ENCODE measurements at places on chromosomes 16 and 17.

DNA sequence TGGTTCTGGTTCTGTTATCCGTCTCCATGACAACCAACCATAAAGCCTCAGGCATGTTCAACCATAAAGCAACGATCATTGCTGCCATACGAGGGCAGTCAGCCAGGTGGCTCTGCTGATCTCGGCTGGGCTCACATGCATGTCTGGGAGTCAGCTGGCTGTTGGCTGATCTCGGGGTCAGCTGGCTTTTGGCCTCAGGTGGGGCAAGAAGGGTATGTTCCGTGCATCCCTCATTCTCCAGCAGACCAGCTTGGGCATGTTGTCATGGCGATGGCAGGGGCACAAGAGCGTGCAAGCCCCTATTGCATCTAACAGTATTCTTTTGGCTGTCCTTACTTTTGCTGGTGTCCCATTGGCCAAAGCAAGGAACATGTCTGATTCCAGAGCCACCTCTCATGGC lies 86.2 kb downstream of the ABCC6 start:
- no peak for DNase-seq

GRCh38 chr16:85363881-85364280 lies 249.2 kb upstream of the GSE1 start:
- DNase-seq: no peak

GRCh38 chr16:47939680-47940079 lies 216.1 kb downstream of the ABCC12 start:
- no peak for DNase-seq

GRCh38 chr16:67888331-67888730 lies 3.6 kb downstream of the NRN1L start:
- DNase-seq: no peak

DNA sequence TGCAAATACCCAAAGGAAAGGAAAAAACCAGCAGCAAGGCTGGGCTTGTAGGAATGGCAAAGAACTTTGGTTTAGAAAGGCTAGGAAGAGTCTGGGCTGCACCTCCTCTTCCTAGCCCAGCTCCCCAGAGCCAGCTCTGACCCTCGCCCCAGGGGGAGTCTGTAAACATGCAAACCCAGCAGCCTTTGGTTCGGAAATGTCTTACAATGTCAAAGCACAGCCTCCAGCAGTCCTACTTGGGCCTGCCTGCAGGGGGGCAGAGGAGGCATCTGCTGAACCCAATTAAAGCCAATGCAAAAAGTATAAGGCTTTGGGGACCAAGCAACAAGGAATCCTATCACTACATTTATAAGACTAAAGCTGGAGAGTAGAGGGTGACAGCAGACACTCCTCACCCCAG lies 5.0 kb upstream of the FTSJ3 start:
- DNase-seq: no peak

DNA sequence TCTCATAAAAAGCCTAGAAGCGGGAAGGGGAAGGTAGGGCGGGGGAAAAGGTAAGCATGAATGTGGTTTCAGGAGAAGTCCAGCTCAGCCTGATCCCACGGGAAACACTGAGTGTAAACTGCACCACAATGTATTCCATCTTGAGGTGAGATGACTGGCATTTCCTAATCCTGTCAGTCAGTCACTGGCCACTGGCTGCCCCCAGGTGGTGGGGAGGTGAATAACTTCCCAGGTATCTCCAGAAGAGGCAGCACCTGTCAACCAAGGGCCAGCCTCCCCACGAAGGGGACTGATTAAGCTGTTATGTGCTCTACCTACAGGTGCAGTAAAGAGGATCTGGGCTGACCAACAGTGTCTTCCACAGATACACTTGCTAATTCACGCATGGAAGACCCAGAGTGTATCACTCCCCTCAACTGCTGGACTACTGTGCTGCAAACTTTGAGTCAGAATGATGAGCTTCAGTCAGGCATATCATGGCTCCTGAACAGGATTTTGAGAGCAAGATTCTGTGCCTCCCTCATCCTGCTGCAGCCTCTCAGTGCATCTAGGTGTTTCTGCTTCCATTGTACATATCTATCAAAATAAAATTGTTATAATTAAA lies 108.5 kb upstream of the CCL2 start:
- DNase-seq: peak; percentile 42

DNA sequence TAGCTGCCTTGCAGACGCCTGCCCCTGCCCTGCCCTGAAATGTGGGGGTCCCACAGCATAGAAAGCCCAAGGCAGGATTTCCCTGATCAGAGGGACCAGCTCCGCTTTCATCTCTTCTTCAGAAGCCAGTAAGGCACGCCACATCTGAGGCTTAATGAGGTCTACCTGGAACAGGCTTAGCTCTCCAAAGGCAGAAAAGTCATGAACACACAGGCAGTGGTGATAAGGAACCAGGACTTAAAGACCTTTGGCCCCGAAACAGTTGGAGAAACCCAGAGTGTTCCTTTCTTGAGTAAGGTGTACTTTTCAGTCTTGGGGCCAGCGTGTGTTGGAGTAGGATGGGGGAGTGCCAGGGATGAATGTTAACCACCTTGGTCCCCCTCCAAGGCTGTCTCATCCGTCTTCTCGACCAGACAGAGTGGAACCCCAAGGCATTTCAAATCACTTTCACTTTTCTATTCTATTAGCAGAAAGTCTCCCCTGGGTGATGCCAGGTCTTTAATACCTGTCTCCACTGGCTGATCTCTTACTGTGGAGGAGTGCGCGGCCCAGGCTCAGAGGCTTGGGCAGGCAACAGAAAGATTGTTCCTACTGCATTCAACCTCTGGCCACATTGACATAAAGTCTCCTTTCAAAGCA lies 43.9 kb downstream of the TMEM186 start:
- DNase-seq: no peak

DNA sequence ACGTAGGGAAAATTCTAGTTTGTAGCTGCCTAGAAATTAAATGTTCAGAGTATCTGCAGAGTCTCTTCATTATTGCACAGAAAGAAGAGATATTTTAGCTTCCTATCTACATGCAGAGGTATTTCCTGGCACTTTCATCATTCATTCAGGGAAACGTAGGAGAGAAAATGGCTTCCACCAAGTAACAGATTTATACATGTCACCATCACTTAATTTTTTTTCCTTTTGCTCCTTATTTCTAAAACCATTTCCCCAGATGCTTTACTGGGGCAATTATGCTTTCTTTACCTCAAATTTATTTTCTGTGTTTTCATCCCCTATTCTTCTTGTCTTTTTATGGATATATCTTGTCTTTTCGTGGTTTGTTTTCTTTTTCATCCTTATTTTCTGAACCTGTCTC lies 18.5 kb downstream of the ATP6V0A1 start:
- no peak for DNase-seq

GRCh38 chr16:89393738-89394406 lies 96.5 kb downstream of the ANKRD11 start:
- no peak for DNase-seq

- DNase-seq: no peak
Measured at GRCh38 chr17:77527409-77527808, 386.6 kb downstream of the SEC14L1 start.

DNA sequence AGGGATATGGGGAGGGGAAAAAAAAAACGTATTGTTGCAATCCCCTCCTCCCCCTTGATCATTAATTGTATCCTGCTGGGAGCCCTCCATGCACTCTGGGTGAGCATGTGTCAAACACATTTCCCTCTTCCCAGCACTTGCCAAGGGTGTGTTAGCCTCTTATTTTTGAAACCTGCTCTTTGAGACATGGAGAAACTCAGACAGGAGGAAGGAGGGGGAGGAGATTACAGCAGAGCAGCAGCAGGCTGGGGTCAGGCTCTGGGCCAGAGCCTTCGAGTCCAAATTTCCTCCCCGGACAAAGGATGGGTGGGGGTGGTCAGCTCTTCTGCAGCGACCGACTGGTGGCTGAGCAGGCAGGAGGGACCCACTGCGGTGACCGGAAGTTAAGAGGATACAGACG lies 64.7 kb downstream of the SOX9 start:
- no peak for DNase-seq

DNA sequence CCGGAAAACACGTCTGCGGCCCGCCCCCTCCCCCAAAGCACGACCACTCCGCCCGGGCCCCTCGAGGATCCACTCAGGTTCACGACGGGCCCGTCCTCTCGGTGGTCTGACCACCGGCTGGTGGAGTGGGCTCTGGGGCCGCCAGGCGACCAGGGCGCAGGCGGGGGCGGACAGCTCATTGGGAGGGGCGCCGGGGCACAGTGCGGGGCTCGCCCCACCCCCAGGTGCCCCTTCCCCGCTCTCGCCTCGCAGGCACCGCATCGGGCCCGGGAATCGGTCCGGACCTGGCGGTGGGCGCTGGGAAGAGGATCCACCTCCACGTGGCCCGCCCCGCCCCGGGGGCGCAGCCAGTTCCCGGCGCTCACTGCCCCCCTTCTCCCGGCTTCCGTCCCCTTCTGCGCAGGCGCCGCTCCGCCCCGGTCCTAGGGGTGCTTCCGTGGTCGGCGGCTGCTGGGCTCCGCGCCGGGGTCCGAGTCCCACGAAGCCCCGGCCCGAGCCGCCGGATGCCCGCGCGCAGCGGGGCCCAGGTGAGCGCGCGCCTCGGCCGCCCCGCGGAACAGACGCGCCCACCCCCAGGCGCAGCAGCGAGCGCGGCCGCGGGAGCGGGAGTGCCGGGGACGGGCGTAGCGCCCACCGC lies at the start of gene MPG:
TSS of gene MPG (plus strand) at position 419 of the 637 bp plus-strand sequence. CDS start at position 504, 85 bp downstream.
- DNase-seq: peak; percentile 88

- DNase-seq: no peak
Measured at GRCh38 chr16:66636199-66636598, 31.7 kb downstream of the CMTM3 start.

DNA sequence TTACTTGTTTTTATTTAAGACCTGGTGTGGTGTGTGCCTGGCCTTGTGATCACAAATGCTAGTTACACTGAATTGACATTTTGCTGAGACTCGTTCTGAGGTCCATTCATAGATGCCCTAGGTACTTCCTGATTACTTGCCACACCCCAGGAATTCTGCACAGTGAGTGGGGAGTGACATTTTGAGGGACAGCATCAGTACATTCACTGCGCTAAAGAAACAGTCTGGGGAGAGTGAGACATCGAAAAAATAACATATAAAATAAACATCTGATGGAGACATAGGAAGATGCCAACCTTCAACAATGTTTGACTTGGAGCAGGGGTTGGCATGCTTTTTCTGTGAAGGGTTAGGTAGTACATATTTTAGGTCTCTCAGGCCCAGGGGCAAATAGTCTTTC lies 30.4 kb downstream of the ABCC1 start:
- no peak for DNase-seq

DNA sequence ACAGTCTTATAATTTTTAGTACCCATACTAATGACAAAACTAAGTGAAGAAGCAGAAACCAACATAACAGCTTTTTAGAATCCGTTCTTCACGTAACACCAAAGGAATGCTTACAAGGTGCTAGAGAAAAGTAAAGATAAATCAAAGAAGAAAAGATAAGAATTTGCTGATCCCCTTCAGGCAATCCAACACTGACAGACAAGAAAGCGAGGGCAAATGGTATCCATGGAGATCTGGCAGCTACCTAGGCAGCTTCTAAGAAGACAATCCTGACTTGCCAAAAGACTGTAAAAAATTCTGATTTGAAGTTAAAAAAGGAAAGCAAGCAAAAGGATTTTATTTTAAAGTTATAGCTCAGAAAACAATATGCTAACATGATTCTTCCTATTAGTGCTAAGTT lies 14.6 kb downstream of the BBS2 start:
- no peak for DNase-seq
